ENCODE measurements at places on chromosomes 11 and 22.

DNA sequence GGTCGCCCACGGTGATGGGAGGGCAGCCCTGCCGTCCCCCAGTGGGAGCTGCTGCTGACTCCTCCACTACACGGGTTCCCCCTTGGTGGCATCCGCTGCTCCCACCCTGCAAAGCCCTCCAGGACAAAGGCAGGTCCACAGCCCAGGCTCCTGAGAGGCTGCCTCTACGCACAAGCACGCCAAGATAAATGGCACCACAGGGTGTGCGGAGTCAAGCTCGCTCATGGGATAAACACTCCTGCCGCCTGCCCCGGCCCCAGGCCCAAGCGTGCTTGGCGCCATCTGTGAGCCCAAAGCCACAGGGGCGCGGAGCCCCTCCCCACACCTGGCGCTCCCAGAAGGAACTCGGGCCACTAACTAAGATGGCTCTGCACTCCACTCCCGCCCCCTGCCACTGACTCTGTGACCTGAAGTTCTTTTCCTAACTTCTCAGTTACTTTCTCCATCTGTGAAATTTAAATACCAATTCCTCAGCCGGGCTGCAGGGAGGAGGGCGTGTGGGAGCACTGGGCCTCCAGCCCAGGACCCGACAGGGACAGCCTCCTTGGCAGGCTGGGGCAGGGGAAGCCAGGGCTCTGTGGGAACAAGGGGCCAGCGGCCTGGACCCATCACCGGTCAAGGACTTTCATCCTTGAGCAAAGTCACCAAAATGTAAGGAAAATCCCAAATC is 14.9 kb downstream of the EHD1 start:
- no peak for DNase-seq

- DNase-seq = no peak
Measured at GRCh38 chr11:79406376-79406775, 34.5 kb downstream of the TENM4 start.

GRCh38 chr11:12274558-12275197 is 102.7 kb upstream of the PARVA start:
- DNase-seq = no peak

- no peak for DNase-seq
Measured at GRCh38 chr22:43474161-43475101, 62.6 kb downstream of the MPPED1 start.

GRCh38 chr11:63242089-63242781 is 1.2 kb downstream of the SLC22A25 start:
- no peak for DNase-seq

- DNase-seq = no peak
Measured at GRCh38 chr11:44963136-44963535, 12.5 kb upstream of the TP53I11 start.

- no peak for DNase-seq
Measured at GRCh38 chr22:41979423-41980250, 10.4 kb downstream of the SEPTIN3 start.

Measured in activated T-cell treated with anti-CD3 and anti-CD28 coated beads for 1 hour (primary cell).